ENCODE measurements at places on chromosomes 1 and 21.
A peak's percentile ranks its signal among the peaks of the same experiment; 100 is the strongest.

- DNase-seq: no peak
Measured at GRCh38 chr1:228216371-228217320, 8.8 kb downstream of the OBSCN start.

GRCh38 chr1:162930976-162931560, 70.1 kb upstream of the CCDC190 start:
- DNase-seq: no peak

- no peak for DNase-seq
Measured at GRCh38 chr21:44871576-44872269, 1.8 kb downstream of the PTTG1IP start.

DNA sequence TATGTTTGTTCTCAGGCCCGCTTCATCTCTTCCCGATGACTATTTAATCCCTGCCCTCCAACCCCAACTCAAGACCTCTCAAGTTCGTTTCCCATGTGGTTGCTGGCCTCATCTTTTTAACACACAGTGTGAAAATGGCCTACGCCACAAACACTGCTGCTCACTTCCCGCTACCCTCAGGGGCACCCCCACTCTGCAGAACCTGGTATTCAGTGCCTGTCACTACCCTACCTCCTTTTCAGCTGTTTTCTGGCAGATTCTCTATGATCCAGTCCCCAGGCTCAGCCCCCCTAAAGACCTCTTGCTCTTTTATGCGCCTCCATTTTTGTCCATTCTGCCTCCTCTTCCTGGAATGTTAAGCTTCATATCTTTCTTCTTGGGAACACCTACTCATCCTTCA, 152.6 kb upstream of the C1orf174 start:
- peak; percentile 28 for DNase-seq

DNA sequence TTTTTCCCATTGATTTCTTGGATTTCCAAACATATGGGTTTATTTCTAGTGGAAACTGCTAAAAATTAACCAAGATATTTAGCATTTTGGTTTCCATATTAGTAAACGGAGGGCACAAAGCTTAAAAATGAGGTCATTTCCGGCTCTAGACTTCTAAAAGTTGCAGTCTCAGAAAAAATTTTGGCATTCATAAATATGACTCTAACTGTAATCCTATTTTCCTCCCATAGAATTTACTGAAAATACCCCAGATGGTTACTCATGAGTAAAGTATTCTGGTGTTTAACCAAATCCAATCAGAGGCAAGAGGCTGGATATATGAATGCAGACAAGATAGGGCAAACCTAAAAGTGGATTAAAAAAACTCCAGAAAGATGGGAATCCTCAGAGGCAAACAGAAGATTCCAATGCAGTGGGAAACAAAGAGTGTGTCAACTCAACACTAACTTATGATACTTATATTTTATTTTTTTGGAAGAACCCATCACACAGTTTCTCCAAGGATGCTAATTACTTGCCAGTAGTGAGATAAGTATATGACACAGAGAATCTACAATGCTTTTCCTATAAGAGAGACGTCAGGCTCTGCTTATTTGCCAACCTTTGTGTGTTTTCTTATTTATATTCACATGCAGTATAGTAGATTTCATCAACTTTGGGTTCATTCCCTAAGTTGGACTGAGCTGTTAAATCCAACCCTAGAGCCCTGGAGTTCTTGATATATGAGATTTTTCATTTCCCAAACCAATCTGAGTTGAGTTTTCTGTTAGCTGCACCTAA, 90.1 kb upstream of the BCL10 start:
- DNase-seq: no peak

DNA sequence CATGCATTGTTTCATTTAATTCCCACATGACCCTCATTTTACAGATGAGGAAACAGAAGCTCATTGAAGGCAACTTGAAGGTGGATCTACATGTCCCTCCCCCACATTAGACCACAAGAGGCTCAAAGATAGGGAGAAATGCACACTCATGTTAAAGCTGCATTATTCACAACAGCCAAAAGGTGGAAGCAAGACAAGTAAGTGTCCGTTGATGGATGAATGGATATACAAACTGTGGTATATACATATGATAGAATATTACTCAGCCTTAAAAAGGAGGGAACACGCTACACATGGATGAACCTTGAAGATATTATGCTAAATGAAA, 149.7 kb upstream of the JUN start:
- DNase-seq: no peak

DNA sequence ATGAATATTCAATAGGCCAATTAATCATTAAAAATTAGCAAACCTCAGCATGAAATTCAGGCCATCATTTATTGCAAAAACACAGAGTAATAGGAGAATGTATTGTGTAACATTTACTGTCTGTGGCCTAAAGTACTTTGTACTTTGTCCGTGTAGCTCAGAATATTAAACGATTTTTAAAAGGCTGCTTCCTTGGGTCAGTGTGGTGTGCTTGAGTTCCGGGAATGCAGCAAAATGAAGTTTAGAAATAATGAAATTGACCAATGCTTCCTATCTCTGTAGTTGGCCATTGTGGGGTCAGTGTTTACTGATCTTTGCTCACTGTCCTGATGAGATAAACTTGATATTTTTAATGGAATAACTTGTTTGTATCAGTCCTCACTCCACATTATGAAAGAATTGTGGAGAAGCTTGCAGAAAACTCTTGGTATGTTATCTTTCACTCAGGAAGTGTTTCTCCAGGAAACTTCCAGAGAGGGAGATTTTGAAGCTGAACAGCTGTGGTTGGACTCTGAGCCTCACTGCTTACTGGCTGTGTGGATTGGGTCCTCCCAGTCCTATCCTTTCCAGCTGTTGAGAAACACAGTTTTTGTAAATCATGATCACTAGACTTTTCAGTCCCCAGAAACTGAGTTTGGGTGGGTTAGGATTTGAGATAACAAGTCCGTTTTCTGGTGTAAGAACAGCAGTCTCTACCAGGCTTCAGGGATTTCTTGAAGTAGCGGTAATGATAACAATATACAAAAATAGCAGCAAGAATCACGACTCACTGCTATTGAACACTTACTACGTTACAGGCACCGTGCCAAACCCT, 19.2 kb upstream of the MTARC1 start:
- DNase-seq: no peak

DNA sequence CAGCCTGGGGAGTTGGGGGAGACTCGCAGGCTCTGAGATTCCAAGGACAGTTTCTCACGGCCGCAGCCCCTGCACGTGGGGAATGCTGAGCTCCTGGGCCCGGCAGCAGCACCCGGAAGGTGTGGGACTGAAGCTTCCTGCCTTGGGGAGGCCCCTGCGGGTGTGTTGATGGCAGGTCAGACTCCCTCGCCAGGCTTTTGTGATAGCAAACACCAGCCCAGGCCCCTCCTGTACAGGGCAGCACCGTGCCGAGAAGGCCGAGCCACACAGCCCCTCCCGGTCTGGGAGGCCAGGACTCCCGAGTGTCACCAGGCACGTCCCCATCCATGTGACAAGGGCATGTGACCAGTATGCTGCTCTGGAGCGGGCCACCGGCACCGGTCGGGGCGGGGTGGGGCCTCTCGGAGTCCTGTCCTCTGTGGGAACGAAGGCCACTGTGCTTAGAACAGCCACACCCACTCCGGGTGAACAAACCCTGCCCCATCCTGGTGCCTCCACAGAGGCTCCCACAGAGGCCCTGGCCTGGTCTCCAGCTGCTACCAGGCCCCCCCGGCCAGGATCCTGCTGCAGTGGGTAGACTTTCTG, 31.1 kb upstream of the ARHGEF16 start:
- DNase-seq: no peak

DNA sequence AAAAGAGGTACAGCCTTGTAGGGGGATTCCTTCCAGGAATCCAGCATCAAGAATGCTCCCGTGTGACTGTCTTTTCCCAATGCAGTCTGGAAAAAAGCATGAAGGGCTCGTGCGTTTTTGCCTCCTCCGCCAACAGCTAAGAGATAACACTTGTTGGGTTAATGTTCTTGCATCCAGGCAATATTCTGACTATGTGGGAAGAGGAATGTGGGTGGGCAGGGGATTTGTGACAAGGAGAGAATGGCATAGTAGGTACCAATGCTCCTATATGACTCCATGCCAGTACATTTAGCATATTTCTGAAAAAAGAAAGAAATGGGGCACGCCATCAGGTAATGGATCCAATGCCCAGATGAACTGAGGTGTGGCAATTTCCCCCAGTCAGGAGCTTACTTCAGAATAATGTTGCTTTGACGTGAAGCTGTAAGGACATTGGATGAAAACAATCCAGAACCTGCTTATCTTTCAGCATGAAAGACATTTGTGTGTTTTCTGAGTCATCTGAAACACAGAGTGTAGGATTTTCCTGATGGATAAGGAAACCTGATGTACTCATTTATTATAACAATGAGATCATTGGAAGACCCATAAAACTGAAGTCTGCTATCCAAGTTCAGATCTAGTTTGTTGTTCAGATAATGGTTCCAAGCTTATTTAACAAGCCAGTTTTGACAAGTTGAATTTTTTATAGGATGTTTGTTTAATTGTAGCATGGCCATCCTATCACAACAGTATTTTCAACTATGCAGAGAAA, 105.5 kb downstream of the LYPLAL1 start:
- DNase-seq: no peak

- no peak for DNase-seq
Measured at GRCh38 chr1:203450479-203451149, 25.0 kb upstream of the PRELP start.

GRCh38 chr1:45647248-45648021, 23.6 kb upstream of the CCDC17 start:
- DNase-seq: no peak

GRCh38 chr1:231606712-231607111, 19.9 kb upstream of the DISC1 start:
- no peak for DNase-seq
